ENCODE measurements at places on chromosomes 5 and 9. TPM values are rescaled to one million over a fixed set of nuclear protein-coding genes. Genes with fewer than 3 reads are reported as not detected.

SLC6A7 gene
- not detected for total RNA-seq

C9orf50 gene
- not detected for total RNA-seq

RAI14 gene
- total RNA-seq: 17.8 TPM

PCDHA6 gene
- 1.1 TPM for total RNA-seq

CAMK2A gene
- total RNA-seq: not detected

SV2C gene
- total RNA-seq: 0.36 TPM
